ENCODE measurements at places on chromosomes 1 and 21.

DNA sequence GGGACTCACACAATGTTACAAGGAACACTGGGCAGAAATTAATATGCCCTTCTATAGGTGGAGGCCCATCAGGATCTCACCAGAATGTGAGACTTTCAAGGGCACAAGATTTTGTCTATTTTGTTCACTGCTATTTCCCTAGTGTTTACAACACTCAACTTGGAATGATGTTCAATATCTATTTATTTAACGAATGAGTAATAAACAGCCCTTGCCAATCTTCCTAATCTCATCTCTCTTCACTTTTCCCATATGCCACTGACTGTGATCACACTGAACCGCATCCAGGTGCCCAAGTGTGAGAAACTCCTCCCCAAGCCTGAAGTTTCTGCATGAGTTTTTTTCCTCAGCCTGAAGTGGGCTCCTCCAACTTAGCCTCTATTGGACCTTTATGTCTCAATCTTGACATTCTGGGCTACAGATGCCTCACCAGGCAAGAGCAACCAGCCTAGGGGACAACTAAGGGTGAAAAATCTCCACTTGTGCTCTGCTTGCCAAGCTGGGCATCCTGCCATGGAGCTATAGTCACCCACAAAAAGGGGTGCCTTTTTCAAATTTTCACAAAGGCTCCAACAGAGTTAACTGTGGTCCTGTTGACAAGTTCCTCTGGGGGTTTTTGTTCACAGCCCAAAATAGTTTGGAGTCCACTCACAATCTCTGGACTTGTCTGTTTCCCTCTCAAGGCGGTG lies 105.6 kb downstream of the PLPP3 start:
- H3K27ac ChIP-seq, result no peak overlapping the region
- no peaks in the 10 kb centered on the region for H3K36me3 ChIP-seq
- peaks cover 15% of the 10 kb centered on the region for H3K4me1 ChIP-seq

DNA sequence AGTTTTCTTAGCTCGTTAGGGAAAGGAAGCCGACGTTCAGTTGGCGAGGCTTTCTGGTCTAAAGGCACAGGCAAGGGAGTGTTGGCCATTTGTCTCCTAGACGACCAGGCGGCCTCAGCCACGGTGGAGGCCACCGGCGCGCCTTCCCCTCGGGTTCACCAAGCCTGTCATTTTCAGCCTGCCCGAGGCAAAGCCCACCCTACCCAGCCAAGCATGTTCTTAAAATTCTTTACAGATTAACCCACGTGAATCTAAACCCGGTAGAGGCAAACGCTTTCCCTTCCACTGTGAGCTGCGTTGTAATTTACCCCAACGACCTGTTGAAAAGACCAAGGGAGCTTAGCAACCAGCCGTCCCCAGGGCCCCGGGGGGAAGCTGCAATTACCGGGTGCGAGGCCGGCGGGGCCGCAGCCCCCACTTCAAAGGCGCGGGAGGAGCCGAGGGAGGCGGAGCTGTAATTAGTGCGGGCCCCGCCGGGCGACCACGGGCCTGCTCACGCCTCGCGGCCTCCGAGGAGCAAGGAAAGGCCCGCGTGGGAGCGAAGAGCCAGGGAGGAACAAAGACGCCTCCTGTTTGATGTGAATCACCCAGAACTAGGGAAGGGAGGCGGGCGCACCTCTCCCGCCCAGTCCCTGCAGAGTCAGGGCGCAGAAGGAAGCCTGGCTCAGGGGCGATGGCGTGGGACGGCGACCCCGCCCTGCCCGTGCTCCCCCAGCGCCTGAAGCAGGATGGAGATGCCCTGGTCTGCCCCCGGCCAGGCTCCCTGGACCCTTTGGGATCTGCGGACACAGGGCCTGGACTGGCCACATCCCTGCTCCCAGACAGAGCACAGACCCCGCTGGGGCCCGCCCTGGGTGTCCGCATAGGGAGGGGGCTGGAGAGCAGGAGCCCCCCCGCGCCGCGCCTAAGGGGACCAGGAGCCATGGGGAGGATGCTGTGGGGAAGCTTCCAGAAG lies 12.1 kb upstream of the TSPEAR start:
- peak overlapping the region; percentile 40 for H3K4me3 ChIP-seq
- H3K36me3 ChIP-seq, result no peaks in the 10 kb centered on the region
- peak overlapping the region; percentile 5 for H3K27ac ChIP-seq
- no peak for DNase-seq

DNA sequence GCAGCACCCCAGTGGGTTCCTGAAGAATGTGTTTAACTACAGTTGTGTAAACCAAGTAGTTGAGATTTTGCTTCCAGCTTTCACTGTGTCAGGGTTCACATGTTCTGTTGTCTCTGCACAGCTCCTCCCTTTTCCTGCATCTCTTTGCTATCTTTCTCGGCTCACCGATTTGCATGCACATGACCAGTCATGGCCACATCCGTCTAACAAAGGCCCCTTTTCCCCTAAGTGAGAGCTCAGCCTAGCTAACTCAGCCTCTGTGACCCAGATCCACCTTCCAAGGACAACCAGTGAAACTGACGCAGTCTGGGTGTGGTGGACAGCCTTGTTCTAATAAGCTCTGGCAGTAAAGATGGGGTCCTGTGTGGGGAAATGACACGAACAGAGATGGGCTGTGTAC lies 101.1 kb downstream of the ZP4 start:
- no peak for DNase-seq
- no peaks in the 10 kb centered on the region for H3K36me3 ChIP-seq
- peaks cover 9% of the 10 kb centered on the region for H3K4me1 ChIP-seq
- H3K4me3 ChIP-seq, result no peak overlapping the region

DNA sequence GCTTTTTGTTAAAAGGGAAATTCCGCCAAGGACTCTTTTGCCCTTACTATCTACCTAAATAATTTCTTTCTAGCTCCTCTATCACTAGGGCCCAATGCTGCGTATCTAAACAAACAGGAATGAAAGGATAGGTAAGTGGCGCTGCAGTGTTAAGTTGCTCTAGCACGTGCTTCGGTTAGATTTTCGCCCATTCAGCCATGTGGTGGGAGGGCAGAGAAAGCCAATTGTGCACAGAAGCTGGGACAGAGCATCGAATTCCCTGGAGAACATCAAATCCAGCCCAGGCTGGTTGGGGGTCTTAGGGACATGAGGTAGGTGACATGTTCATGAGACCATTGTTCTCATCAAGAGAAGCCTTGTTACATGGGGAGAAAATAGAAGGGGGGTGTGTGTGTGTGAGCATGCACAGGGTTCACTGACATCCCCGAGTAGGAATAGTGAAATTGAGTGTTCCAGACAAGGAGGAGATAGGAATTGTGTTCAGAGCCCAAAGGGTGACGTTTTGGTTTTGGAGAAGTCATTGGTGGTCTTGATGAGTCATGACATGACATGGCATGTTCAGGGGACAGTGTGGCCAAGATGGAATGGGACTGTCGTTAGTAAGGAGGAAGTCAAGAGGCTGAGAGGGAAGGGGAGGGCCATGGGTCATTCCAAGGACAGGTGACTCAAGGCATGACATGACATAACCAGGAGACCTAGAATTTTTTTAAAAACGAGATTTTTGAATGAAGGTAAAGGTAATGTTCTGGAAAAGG lies 107.1 kb downstream of the TLR5 start:
- no peak for DNase-seq
- peaks cover 82% of the 10 kb centered on the region for H3K27me3 ChIP-seq
- peaks cover 3% of the 10 kb centered on the region for H3K4me1 ChIP-seq
- H3K4me3 ChIP-seq, result no peak overlapping the region

GRCh38 chr1:225689882-225690459 lies 37.0 kb upstream of the ENAH start:
- H3K27ac ChIP-seq, result no peak overlapping the region
- H3K4me3 ChIP-seq, result no peak overlapping the region
- H3K4me1 ChIP-seq, result peaks cover 3% of the 10 kb centered on the region
- H3K27me3 ChIP-seq, result peaks cover 3% of the 10 kb centered on the region

- no peak overlapping the region for H3K27ac ChIP-seq
- H3K4me1 ChIP-seq, result peaks cover 7% of the 10 kb centered on the region
- no peaks in the 10 kb centered on the region for H3K27me3 ChIP-seq
- H3K36me3 ChIP-seq, result peaks cover 10% of the 10 kb centered on the region
- no peak overlapping the region for H3K4me3 ChIP-seq
- DNase-seq, result no peak
Measured at GRCh38 chr1:93353286-93353685, 7.6 kb downstream of the DR1 start.

GRCh38 chr1:33661811-33662454 lies 189.5 kb downstream of the ZSCAN20 start:
- no peak overlapping the region for H3K27ac ChIP-seq
- H3K4me3 ChIP-seq, result no peak overlapping the region
- no peak for DNase-seq
- peaks cover 12% of the 10 kb centered on the region for H3K27me3 ChIP-seq

DNA sequence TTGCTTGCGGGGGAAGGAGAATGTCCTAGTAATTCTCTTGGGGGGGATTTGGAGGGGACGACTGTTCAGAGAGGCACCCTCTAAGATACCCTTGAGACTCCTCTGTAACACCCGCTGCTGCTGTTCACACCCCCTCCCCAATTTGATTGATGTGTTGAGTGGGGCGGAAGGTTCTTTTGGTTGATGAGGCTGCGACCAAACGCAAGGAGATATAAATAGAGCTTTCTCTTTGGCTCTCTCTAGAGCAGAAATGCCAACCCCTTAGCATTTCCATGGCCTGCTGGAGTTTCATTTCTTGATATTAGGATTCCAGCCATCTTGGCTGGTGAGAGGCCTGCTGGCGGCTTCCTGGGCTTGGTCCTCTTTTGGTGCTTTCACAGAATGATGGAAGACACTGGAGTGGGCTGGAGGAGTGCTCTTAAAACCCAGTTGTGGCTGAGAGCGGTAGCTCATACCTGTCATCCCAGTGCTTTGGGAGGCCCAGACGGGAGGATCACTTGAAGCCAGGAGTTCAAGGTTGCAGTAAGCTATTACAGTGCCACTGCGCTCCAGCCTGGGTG lies 2.0 kb downstream of the PIK3CD start:
- no peak overlapping the region for H3K27ac ChIP-seq
- no peak for DNase-seq
- peaks cover 63% of the 10 kb centered on the region for H3K27me3 ChIP-seq
- H3K4me1 ChIP-seq, result peaks cover 2% of the 10 kb centered on the region
- no peaks in the 10 kb centered on the region for H3K36me3 ChIP-seq

GRCh38 chr1:6040861-6041415 lies 4.8 kb upstream of the KCNAB2 start:
- peaks cover 15% of the 10 kb centered on the region for H3K27me3 ChIP-seq
- H3K36me3 ChIP-seq, result no peaks in the 10 kb centered on the region
- no peaks in the 10 kb centered on the region for H3K4me1 ChIP-seq
- no peak overlapping the region for H3K27ac ChIP-seq
- no peak overlapping the region for H3K4me3 ChIP-seq
- no peak for DNase-seq

DNA sequence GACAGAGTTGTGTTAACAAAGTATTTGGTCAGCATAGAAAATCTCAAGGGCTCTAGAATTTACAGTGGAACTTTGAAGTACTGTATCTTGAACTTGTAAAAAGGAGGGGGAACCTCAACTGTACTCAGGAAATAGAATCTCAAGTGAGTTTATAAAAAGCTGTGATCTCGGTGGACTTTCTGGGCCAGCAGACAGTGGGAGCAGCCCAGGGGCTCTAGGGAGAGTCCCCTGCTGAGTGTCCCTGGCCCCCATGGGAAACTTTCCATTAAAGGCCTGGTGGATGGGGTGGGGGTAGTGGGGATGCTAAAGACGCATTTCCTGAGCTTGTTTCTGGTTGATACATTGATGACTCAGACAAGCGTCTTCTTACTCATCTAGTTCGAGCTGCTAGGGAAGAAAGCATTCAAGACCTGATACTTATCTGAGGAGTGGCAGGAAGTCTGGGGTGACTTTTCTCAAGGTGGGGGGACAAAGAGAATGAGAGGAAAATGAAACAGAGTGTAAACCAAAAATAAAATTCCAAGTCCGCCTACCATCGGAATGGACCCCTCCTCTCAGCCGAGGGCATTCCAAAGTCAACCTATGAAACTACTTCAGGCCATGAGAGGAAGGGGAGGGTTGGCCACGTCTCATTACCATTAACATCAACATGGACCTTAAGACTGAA lies 65.5 kb downstream of the NID1 start:
- H3K36me3 ChIP-seq, result no peaks in the 10 kb centered on the region
- H3K27ac ChIP-seq, result no peak overlapping the region
- peaks cover 3% of the 10 kb centered on the region for H3K4me1 ChIP-seq
- H3K27me3 ChIP-seq, result no peaks in the 10 kb centered on the region
- no peak for DNase-seq

DNA sequence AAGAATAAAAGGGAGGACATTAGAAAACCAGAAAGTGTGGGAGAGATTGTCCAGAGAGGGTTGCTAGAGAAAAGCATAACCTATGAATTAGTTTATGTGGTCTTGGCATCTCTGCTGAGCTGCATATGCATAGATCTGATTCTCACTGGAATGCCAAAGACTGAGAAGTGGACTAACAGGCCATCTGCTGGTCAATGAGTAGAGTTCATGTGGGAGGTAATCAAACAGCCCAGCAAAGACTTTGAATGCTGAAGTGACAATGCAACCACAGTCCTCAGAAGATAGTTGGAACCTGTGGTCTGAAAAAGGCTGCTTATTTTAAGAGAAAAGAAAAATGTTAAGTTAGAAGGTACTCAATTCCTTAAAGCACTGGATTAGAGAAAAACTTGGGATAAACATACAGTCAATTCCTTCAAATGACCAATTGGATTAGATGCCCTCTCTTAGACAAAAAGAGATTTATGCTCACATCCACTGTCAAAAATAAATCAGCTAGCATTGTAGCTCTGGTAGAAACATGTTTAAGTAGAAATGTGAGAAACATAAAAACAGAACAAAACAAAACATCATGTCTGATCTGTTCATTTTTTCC lies 382.8 kb downstream of the AMY1C start:
- H3K27me3 ChIP-seq, result no peaks in the 10 kb centered on the region
- H3K4me1 ChIP-seq, result peaks cover 6% of the 10 kb centered on the region
- no peak overlapping the region for H3K27ac ChIP-seq
- H3K36me3 ChIP-seq, result no peaks in the 10 kb centered on the region
- no peak for DNase-seq

DNA sequence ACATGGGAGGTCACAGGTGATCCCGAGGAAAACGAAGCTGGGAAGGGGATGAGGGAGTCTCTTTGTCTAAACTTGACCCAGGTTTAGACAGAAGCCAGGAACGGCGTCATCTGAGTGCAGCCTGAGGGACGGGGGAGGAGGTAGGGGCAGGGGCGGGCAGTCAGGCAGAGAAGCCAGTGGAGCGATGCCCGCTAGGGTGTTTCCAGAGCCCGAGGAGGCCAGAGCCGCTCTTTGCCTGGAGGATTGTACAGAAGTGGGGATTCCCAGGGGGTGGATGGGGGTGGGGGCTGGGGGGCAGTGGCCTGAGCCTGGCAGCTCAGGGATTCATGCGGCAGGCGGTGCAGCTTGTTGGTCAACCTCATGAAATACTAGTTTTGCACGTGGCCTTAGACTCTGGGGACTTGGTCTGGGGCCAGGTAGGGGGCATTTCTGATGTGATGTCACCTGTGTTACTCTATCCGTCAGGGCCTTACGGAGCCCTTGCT lies 58.4 kb downstream of the VPS26C start:
- H3K36me3 ChIP-seq, result peaks cover 19% of the 10 kb centered on the region
- H3K27ac ChIP-seq, result no peak overlapping the region
- no peaks in the 10 kb centered on the region for H3K27me3 ChIP-seq

- DNase-seq, result no peak
- H3K4me1 ChIP-seq, result peaks cover 15% of the 10 kb centered on the region
- no peaks in the 10 kb centered on the region for H3K27me3 ChIP-seq
- no peak overlapping the region for H3K4me3 ChIP-seq
Measured at GRCh38 chr1:52672946-52673345, 25.2 kb downstream of the COA7 start.

- H3K4me1 ChIP-seq, result peaks cover 14% of the 10 kb centered on the region
- no peak for DNase-seq
- peaks cover 3% of the 10 kb centered on the region for H3K36me3 ChIP-seq
- no peaks in the 10 kb centered on the region for H3K27me3 ChIP-seq
Measured at GRCh38 chr1:59498640-59499039, 201.7 kb downstream of the FGGY start.

GRCh38 chr1:45205011-45205909 lies 1.1 kb downstream of the ZSWIM5 start:
- H3K36me3 ChIP-seq, result no peaks in the 10 kb centered on the region
- peaks cover 14% of the 10 kb centered on the region for H3K4me1 ChIP-seq
- H3K4me3 ChIP-seq, result peak overlapping the region; percentile 88
- peak; percentile 40 for DNase-seq
- peaks cover 15% of the 10 kb centered on the region for H3K27me3 ChIP-seq
